ENCODE measurements at places on chromosomes 5 and 9.

DNA sequence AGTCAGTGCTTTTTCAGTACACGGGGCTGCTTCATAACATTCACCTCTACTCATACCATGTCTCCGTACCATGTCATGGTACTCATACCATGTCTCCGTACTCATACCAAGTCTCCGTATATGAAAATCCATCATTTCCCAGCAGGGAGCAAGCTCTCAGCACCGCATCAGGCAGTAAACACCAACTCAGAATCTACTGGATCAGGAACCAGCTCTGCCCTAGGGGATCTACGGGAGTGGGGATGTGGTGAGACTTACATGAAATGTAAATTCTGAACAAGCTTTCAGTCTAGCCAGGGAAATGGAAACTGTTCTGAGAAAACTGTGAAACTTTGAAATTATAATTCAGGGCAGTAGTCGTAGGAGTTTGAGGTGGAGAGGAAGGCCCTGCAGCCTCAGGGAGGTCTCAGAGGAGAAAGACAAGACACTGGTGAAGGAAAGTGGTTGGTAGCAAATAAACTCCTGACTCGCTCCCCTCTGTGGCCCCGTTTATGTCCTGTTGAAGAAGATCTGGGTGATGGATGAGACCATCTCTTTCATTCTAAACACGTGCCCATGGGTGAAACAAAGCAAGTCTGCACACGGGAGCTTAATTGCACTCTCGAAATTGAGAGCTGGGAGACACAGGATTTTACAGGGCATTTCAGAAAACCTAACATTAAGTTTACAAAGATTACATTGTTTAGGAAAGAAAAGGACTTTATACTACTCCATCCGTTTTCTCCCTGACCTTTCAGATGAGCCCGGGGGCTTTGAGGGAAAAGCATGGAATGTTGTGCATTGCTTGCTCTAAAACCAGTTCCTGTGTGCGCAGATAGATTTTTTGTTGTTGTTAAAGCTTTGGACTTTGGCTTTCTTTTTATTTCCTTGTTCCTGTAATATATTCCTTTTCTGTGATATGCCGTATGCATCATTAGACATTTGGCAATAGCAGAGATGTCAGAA lies 26.8 kb downstream of the ACTBL2 start:
- no peak for DNase-seq

DNA sequence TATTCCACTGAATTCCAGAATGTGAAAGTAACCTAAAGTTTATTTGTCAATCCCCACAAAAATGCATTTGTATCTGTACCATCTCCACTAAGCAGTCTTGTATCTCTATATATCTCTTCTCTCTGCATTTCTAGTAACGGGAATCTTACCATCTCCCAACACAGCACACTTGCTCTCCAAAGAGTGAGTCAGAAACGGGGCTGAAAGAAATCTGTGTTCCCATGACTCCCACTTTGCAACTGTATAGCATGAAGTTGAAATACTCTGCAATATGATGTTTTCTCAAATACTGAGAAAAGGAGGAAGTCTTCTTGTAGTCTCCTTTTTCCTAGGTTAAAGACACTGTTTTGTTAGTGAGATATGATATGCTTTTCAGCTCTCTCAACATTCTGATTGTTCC lies 848.8 kb upstream of the ACO1 start:
- DNase-seq = no peak

- no peak for DNase-seq
These were observed 158.3 kb downstream of the FAM174A start for GRCh38 chr5:100693481-100693880.

DNA sequence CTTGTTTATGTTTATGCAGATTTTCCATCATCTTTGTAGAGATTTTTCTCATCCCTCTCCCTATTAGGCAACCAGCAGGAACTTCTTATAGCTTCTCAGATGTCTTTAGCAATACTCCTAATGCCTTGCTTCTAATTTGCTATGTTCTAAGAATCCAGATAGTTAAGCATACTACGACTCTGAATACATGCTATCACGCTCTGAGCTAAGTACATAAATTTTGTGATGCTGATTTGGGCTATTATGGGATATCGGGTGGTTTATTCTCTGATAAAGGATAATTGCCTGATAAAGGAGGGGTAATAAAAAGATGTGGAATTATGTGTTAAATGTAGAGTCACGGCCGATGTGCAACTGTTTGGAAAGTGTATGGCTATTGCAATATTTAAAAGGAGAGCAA lies 6.5 kb upstream of the FBXL7 start:
- DNase-seq = no peak

DNA sequence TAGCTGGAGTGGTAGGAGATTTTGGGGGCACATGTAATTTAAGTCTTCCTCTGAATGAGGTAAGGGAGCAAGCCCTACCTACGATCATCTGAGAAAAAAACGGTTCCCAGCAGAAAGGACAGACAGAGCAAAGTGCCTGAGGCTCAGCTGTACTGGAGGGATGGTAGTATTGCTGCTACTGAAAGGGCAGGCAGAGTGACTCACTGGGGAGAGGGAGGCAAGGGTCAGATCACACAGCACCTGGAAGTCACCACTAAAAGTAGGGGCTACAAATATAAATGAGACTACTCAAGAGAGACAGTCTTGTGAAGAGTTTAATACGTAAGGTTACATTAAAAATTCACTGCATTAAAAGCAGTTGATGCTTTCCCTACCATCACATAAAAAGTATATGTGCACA lies 75.9 kb downstream of the NFIB start:
- DNase-seq = no peak

GRCh38 chr9:95727947-95728520 lies 147.5 kb upstream of the ERCC6L2 start:
- DNase-seq = no peak

- DNase-seq = no peak
These were observed 70.0 kb downstream of the SECISBP2 start for GRCh38 chr9:89388084-89388867.

GRCh38 chr9:132200706-132201105 lies 38.8 kb downstream of the NTNG2 start:
- no peak for DNase-seq

DNA sequence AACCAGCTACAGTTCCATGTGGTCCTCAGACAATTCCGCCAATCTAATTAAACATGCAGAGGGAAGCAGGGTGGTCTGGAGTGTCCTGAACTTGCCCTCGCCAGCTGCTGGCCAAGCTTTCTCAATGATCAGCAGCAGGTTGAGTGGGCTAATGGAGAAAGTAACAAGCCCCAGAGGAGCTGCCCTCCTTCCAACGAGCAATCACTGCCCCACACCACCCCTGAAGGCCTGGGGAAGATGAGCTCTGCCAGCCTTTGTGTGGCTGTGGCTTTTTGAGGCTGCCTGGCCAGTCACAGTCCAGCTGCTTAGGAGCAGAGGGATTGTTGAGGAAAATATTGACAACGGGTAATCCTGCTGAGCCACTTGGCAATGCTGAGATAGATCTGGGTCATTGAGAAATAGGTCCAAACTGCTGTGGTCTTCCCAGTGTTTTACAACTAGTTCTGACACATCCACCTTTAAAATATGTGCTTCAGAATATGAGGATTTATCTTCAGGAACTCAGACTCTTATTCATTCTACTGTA lies 107.3 kb downstream of the CD180 start:
- no peak for DNase-seq

GRCh38 chr5:87786471-87786870 lies 373.7 kb upstream of the CCNH start:
- DNase-seq = no peak

DNA sequence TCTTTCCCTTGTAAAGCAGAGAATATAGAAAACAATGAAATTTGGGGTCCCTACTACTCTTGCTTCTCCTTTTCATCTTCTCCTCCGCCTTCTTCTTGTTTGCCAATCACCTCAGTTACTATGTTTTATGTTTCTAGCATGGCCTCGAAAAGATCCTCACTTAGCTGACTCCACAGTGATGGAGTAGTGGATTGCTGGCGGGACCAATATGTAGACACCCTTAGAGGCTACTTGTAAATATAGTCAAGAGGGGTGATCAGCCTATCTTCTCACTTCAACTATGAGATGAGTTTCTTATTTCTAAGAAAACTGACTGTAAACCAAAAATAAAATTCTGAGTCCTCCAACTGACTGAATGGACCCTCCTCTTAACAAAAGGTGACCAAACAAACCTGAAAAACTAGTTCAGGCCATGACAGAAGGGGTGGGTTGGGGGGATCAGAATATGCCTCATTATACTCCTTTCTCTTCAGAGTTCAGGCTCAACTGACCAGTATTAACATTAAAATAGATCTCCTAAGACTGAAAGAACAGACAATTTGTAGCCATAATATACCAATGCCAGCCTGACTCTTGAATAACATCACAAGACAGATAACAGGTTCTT lies 829.0 kb downstream of the TLE4 start:
- no peak for DNase-seq

DNA sequence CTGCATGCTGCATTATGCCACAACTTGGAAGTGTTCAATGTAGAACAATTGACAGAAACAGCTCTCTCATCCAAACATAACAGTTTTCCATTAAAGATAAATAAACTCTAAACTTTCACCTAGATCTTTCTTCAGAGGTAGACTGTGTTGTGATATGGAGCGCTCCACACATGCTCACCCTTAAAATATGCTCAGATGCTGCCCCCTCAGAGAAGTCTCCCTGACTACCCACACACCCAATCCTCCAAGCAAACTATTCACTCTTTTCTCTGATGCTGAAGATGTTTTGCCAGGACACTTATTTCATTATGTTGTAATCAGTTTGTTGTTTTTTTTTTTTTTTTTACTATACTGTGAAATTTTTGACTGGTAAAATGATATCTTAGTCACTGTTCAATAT lies 206.6 kb upstream of the RASA1 start:
- no peak for DNase-seq

Measured in hepatic stellate cell (primary cell).